SK-N-MC (cell line): ENCODE measurements at places on chromosomes 12 and 14.

- DNase-seq, result no peak
Observed at GRCh38 chr12:84910549-84911241, 1.9 kb downstream of the SLC6A15 start.

DNA sequence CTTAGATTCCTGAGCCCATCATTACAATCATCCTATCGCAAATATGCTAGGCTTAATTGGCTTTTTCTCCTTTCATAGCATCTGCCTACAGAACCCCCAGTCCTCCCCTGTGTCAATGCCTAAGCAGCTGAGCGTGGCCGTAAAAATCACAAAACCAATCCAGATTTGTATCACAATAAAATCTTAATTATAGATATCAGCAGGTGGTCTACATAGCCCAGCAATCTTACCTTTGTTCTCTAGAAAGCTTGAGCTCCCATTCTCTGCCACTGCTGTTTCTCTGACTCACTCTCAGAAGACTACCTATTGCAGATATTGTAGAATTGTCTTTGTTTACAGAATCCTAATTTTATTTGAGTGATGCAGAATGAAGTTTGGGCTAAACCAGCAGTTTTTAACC is 37.9 kb upstream of the PPM1A start:
- no peak for DNase-seq

GRCh38 chr14:68577802-68578541 is 214.9 kb downstream of the ZFP36L1 start:
- no peak for DNase-seq

- no peak for DNase-seq
Observed at GRCh38 chr12:58918469-58918844, 1.8 kb downstream of the LRIG3 start.

GRCh38 chr12:104342635-104343249 is 39.2 kb downstream of the EID3 start:
- no peak for DNase-seq

- no peak for DNase-seq
Observed at GRCh38 chr12:16587110-16587453, 18.9 kb downstream of the LMO3 start.

- no peak for DNase-seq
Observed at GRCh38 chr12:96314723-96315122, 85.5 kb downstream of the CDK17 start.

- DNase-seq, result no peak
Observed at GRCh38 chr14:95828649-95829265, 47.9 kb upstream of the TUNAR start.

GRCh38 chr14:98826618-98827017 is 445.4 kb downstream of the BCL11B start:
- DNase-seq, result no peak

DNA sequence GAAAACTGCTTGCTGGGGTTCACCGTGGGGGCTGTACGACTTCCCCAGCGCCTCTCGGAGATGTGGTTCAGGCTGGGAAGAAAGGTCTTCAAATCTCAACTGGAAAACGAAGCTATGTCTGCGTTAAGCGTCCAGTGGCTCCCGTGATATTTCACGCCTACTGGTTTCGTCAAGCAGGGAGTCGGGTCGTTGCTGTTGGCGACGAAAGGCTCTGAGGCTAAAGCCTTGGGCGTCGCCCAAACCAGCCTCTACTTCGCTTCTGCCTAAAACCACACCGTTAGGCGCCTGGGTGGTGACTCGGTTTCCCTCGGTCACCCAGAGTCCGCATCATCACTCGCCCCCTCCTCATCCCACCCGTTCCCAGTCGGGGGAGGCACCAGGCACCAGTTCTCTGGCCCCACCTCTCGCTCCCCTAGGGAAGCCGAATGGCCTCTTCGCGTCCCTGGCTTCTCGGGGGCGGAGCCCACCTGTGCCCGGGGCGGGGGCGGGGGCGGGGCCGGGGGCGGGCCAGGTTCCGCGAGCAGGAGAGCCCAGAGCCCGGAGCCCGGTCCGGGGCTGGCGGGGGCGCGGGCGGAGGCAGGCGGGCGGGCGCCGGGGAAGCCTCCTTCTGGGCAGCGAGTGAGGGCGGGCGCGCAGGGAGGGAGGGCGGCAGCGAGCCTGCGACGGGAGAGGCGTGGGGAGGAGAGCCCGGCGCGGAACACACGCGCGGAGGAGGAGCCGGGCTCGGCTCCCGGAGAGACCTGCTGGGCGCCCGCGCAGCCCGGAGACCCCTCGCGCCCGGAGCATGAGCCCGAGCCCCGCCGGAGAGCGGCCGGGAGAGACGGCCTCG is at the start of gene B4GALNT3:
Gene B4GALNT3, plus strand, starts transcription at position 510 of the 829 bp plus-strand sequence. CDS start 438 bp downstream, outside the sequence.
- DNase-seq, result no peak

- no peak for DNase-seq
Observed at GRCh38 chr14:54446161-54446693, 5.1 kb upstream of the CNIH1 start.
